DMS79 treated with DMSO at 0.1 percent for 48 hours (cell line): ENCODE measurements at places on chromosomes 1 and 21.

GRCh38 chr1:53080041-53080440 lies 18.0 kb downstream of the PODN start:
- DNase-seq: no peak

DNA sequence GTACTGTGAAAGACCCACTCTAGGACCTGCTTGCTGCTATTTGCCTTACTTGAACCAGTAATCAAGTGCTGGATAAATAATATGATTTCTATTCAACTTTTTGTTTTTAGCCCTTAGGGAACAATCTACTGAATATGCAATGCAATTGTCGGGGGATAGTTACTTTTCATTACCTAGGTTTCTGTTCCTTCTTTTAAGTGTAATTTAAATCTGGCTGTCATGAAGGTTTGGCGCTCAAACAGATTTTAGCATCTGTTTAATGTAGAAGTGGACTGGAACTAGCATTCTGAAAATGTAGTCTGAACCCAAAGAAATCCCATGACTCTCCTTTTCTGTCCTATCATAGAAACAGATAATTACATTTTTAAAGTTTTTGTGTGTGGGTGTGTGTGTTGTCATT lies 4.8 kb downstream of the MGST3 start:
- no peak for DNase-seq

GRCh38 chr1:923131-923990 lies at the start of gene SAMD11:
Gene SAMD11, plus strand, starts transcription at chr1:923923. Its CDS starts 509 bp downstream, at chr1:924432.
- peak; percentile 66 for DNase-seq

GRCh38 chr1:3353876-3354275 lies 100.6 kb upstream of the ARHGEF16 start:
- DNase-seq: no peak

DNA sequence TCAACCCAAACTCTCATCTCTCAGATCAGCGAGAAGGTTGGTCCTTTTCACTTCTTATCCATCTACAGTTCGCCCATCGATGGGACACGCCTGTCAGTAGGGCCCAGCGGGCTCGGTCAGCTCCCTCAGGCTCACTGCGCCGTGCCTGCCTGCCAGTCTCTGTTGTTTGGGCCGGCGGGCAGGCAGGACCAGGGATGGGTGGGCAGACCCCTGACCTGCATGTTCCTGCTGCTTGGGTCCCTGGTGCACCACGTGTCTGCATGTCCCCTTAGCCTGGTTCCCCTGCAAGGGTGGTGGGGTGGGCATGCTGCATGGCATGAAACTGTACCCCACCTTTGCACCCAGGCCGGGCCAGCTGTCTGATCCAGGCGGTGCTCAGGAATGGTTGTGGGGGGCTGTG lies 52.4 kb downstream of the PTPRF start:
- DNase-seq: no peak

GRCh38 chr1:209723756-209724693 lies 19.4 kb downstream of the HSD11B1 start:
- no peak for DNase-seq

- DNase-seq: no peak
Observed at GRCh38 chr1:8086055-8086454, 59.9 kb upstream of the ERRFI1 start.

GRCh38 chr1:62384276-62385005 lies 52.4 kb upstream of the USP1 start:
- peak; percentile 98 for DNase-seq

DNA sequence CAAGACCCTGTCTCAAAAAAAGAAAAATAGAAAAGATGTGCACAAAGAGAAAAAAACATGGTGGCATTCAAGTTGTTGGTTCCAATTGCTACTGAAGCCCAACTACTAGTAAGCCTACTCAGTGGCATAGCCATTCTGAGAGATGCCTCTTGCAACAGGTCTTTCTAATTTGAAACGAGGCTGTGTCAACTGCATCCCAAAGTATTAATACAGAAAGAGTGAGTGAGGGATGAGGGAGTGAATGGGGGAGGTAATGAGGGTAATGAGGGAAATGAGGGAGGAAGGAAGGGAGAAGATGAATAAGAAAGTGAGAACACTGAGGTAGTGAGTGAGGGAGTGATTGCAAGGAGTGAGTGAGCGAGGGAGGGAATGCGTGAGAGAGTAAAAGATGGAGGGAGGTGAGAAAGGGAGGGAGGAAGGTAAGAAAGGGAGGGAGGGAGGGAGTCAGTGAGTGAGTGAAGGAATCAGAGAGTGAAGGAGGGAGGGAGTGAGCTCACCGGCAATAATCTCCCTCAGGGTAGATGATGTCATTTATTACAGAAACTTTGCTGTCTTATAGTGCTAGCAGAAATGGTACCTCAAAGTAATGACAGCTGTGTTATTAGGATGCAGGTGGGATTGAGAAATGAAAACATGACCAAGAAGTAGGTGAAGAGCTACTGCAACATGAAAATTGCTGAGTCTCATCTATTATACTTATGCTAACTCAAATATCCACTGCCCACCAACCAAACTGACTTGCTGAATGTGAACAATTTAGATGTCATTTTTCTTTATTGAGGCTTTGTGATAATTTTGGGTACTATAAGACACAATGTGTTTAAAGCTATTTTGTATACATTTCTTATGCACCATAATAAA lies 75.6 kb upstream of the ADAM30 start:
- DNase-seq: no peak

DNA sequence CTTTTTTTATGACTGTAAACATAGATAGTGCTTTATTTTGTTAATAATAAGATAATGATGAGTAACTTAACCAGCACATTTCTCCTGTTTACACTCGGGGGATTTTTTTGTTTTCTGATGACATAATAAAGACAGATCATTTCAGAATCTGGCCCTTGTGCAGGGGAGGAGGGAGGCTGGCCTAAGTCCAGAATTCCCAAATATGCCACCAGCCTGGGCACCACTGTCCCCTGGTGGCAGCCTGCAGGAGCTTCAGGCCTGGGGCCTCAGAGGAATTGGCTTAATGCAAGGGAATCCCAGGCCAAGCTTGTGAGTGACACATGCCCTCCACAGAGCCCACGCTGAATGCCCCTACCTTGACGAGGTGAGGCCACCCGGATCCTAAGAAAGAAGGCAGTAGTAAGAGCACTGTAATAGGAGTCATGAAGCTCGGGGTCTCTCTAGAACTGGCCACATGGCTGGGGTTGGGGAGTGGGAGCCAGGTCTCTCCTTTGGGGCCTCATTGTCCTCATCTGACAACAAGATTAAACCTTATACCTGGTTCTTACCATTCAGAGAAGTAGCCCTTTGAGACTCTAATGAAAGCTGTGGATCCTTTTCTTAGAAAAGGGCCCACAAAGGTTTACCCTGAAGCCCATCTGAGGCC lies 24.1 kb downstream of the ETNK2 start:
- peak; percentile 42 for DNase-seq

DNA sequence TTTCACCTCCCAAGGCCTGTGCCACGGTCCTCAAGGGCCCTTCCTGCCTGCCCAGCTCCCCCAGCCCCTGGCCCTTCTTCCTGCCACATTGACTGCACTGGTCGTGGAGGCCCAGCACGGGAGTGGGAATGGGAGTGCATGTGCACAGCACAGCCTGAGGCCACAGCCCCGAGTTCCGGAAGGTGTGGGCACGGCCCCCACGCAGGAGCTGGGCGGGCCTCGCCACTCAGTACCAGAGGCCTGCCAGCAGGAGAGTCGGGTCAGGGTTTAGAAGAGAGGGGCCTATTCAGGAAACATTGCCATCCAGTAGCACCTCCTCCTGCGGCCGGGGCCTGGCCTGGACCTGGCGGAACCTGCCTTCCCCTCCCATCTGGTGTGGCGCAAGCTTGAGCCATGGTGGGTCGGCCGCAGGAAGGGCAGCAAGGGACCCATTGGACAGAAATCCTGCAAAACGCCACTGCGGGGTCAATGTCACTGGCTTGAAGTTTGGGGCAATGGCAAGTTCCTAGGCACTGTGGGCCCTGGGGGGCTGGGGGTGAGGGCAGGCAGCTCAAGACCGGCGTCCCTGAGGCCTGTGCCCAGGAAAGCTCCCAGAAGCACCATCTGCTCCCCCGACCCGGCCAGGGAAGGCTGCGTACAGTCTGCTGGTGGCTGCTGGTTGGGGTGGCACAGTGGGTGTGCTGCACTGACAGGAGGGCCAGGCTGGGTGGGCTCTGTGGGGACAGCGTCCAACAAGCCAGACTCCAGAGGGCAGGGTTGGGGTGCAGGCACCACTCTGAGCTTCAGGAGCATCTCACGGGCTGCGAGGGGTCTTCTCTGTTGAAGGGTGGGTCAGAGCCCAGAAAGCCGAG lies 1.8 kb upstream of the TMEM52 start:
- no peak for DNase-seq

- no peak for DNase-seq
Observed at GRCh38 chr1:162943622-162944021, 82.6 kb upstream of the CCDC190 start.

- DNase-seq: no peak
Observed at GRCh38 chr1:199089393-199090122, 450.7 kb downstream of the PTPRC start.

- no peak for DNase-seq
Observed at GRCh38 chr1:166870584-166870983, 5.5 kb downstream of the TADA1 start.

DNA sequence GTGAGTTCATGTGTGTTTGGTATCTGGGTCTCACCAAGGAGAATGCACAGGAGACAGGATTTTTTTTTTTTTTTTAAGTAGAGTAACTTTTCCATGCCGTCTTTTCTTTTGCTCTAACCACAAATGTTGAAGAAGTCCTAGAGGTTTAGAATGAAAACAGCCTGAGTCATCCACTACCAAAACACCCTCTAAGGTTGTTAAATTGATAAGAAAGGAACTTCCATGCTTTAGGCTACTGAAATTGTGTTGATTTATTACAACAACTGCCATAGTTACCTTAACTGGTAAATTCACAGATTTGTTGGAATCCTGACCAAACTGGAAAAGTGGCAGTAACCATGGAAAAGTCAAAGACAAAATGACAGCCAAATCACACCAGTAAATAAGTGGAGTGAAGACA lies 375.6 kb downstream of the AMY1C start:
- DNase-seq: no peak

- DNase-seq: no peak
Observed at GRCh38 chr1:26046246-26047095, 553 bp upstream of the SLC30A2 start.

- DNase-seq: no peak
Observed at GRCh38 chr1:50620680-50621329, 197.6 kb upstream of the DMRTA2 start.
